ENCODE measurements at places on chromosomes 4 and X.

- DNase-seq, result peak; percentile 80
These were observed 116.0 kb downstream of the SOWAHB start for GRCh38 chr4:76781698-76782595.

- no peaks in the 10 kb centered on the region for H3K4me1 ChIP-seq
- no peak overlapping the region for H3K27ac ChIP-seq
- no peaks in the 10 kb centered on the region for H3K27me3 ChIP-seq
- no peak for DNase-seq
- H3K4me3 ChIP-seq, result no peak overlapping the region
- no peaks in the 10 kb centered on the region for H3K36me3 ChIP-seq
These were observed 30.3 kb downstream of the ABLIM2 start for GRCh38 chr4:8128100-8128856.

DNA sequence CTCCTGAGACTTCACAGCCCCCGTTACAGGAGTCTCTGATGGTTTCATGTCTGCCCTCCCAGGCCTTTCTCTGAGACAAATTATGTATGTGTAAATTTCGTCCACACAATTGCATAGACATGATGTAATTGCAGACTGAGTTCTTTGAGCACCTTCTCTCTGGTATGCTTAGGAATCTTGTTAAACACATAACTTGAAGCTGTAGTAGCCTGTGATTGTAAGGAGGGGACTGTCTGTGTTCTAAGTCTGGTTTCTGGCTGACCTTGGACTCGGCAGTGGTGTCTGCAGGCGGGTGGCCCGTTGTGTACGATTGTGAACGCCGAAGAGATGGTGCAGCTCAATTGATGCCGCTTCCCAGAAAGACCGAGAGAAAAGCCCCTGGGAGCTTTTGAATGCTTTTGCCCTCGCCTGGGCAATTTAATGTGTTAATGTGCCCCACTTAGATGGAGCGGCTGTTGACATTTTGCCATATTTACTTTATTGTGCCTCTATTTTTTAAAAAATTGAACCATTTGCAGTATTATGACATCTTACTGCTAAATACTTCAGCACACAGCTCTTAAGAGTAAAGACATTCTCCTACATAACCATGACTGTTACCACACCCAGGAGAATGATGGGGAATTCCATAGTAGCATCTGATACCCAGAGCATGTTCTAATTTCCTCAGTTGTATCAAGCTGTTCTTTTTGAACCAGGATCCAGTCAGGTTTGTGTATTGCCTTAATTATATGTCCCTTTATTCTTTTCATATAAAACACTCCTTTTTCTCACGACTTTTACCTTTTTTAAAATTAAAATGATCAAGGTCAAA, 58.4 kb upstream of the TADA2B start:
- H3K36me3 ChIP-seq, result no peaks in the 10 kb centered on the region
- peaks cover 15% of the 10 kb centered on the region for H3K4me1 ChIP-seq

DNA sequence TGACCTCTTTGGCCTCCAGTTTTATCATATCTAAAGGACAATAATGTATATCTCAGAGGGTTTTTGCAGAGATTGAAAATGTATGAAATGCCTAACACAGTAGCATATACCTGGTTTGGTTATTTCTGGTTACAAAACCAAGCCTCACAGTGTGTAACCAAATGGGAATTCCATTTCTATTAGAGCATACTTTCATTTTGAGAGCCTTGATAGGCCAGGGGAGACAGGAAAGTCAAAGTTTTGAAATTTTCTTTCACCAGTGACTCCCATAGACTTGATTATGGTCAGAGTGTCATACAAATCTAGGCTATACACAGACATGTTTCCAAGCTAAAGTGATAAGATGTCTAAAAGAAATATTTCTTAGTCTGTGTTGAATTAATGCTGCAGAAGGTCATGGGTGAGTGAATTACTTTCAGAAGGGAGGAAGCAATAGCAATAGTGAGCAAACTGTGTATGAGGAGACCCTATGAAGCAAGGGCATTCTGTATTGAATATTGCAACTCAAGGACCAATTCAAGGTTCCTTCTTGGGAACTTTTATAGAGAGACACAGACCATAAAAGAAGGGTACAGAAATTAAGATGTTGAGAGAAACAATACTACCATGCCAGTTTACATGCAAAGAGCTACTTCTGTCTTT, 151.1 kb downstream of the PDE5A start:
- H3K27ac ChIP-seq, result no peak overlapping the region
- no peak overlapping the region for H3K4me3 ChIP-seq
- H3K4me1 ChIP-seq, result no peaks in the 10 kb centered on the region
- H3K27me3 ChIP-seq, result no peaks in the 10 kb centered on the region
- peaks cover 2% of the 10 kb centered on the region for H3K36me3 ChIP-seq
- DNase-seq, result no peak
